ENCODE measurements at places on chromosomes 13 and 19. TPM values are rescaled to one million over a fixed set of nuclear protein-coding genes. Genes with fewer than 3 reads are reported as not detected.
A peak's percentile ranks its signal among the peaks of the same experiment; 100 is the strongest.

GRCh38 chr13:46846726-46847125, 49.8 kb upstream of the ESD start:
- no peak for DNase-seq

Gene RNF225
- total RNA-seq, result not detected

DNA sequence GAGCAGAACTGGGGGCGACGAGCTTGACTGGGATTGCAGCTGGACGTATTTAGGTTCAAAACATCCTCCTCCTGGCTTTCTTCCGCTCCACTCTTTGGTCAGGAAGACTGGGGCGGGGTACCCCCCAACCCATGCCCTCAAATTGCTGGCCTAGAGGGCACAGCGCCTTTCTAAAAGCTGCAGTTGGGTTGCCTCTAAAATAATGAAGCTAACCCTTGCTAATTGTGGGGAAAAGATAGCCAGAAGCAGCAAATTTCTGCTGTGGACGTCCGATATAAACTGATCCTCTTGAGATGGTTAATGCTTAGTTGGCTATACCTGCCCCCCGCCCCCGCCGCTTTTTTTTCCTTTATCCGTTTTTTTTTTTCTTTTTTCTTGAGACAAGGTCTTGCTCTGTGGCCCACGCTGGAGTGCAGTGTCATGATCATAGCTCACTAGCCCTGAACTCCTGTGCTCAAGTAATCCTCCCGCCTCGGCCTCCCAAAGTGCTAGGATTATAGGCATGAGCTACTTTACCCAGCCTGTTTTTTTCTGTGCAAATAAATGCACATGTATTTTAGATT, 754 bp upstream of the CHERP start:
- DNase-seq, result no peak

GRCh38 chr13:74651121-74651520, 516.9 kb upstream of the KLF12 start:
- DNase-seq, result no peak

Gene PRKD2
- total RNA-seq, result 25.2 TPM

Gene C19orf44
- 11.3 TPM for total RNA-seq

- DNase-seq, result peak; percentile 50
These were observed 25.4 kb downstream of the HPN start for GRCh38 chr19:35066691-35067563.

DNA sequence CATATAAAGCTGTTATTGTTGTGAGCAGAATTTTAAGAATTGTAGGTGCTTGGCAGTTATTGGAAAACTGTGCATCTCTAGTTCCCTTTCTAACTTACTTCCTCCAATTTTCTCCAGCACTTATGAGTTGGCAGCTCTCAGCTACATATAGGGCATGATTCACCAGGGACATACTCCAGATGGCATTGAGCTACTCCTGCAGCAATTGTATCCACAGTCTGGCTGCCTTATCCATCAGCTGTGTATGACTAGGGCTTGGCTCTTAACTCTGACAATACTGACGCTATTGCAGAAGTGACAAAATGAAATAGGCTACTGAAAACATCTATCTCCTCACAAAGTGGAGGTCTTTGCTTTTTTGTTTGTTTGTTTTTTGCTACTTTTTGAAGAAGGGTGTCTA, 276.7 kb downstream of the POU4F1 start:
- no peak for DNase-seq

DNA sequence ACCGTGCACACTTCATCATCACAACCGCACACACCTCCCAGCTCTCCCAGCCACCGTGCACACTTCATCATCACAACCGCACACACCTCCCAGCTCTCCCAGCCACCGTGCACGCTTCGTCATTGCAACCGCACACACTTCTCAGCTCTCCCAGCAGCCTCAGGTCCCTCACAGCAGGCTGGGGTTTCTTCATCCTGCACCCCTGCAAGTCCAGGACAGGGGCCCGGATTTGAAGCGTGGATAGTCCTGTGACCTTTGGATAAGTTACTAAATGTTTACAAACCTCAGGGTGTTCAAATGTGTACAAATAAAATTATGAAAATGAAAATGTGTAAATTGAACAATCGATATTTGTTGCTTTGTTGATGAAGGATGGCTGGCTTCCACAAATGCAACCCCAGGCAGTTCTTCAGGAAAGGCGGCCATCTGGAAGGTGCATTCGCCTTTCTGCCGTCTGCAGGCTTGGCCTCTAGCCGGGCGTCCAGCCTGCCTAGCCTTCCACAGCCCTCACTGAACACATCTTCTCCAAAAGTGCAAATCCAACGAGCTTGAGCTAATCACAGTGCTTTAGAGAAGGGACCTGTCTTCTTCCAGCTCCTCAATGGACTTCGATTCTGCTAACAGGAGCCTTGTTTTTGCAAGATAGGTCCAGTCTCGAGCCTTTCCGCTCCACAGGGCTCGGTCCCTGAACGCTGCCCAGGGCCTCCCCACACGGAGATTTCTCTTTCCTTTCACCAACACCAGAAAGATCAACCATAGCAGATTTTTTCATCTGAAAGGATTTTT, 74.2 kb downstream of the SPACA7 start:
- DNase-seq, result no peak

Gene SBK2
- total RNA-seq, result 2.1 TPM

- DNase-seq, result peak; percentile 97
These were observed 86.2 kb upstream of the FRY start for GRCh38 chr13:31945202-31945961.

DNA sequence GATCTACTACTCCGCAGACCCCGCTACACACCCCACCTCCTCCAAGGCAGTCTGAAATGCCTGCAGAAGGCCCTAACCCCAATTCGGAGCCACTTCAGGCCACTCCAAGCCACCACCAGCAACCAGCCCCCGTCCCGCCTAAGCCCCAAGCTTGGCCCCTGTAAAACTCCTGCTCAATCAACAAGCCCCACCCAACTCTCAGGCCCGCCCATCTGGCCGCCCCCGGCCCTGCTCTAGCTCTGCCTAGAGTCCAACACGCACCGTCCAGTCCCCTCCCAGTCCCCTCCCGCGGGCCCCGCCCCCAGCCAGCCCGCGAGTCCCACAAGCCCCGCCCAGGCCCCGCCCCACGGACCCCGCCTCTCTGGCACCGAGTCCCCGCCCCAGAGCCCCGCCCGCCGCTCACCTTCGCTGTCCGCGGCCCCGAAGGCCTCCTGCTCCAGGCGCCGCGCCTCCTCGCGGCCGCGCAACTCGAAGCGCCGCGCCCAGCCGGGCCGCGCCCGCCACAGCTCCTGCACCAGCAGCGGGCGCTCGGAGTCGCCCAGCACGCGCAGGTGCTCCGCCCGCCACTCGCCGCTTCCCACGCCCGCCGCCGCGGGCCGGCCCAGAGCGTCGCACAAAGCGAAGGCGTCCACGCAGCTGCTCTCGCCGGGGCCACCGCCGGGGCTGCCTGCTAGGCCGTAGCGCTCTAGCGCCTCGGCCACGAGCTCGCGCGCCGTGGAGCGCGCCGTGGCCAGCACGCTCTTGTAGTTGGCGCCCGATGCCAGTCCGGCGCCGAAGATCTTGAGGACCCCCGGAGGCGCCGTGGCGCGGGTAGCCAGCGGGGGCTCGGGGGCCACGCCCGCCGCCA, 1.6 kb downstream of the RASIP1 start:
- peak; percentile 61 for DNase-seq

GRCh38 chr19:4977299-4978174, 8.6 kb downstream of the KDM4B start:
- DNase-seq, result peak; percentile 25

Gene SLC1A6
- total RNA-seq, result not detected

Gene ZNF98
- 0.55 TPM for total RNA-seq

DNA sequence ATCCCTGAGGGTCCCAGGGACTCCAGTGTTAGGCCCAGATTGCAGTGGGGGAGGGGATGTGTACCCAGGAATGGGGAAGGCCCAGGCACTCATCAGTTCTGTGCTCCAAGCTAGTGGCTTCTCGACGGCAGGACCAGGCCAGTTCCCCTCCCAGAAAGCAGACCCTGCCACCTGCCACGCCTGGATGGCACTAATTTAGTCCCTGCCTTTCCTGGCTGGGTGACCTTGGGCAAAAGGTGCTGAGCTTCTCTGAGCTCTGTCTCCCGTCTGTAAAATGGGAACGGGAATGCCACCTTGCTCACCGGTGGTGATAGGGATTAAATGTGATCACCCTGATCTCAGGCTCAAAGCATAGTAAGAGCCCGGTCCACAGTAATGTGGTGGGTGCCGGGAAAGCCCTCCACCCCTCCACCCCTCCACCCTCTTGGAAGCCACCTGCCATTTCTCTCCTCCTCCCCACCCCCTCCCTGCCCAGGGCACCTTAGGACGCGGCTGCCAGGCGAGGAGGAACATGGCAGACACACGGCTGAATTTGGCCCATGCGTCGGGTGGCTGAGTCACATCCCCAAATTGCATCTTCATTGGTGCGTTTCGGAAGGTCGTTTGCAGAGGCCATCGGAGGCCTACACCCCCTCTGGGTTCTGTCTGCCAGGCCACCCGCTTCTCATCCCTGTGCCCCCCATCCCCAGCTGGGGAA, 2.3 kb downstream of the KCNN1 start:
- DNase-seq, result no peak

DNA sequence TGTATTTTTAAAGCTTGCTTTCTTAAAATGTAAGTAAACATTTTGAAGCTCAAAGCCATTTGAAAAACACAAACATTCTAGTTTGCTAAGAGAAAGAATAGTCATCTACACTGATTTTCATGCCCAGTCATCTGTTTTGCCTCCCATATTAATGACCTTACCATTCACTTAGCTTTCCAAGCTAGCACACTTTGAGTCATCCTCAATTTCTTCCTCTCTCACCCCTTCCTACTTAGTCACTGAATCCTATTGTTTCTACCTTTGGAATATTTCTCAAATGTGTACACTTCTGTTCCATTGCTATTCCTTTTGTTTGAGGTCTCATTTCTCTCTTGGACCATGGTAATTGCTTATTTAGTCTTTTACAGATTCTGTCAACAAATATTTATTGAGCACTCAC, 7.3 kb upstream of the HS6ST3 start:
- peak; percentile 56 for DNase-seq

GRCh38 chr13:24671386-24672113, 8.7 kb upstream of the ATP12A start:
- DNase-seq, result peak; percentile 91

- peak; percentile 55 for DNase-seq
These were observed 66.9 kb downstream of the MICU2 start for GRCh38 chr13:21537105-21537504.

DNA sequence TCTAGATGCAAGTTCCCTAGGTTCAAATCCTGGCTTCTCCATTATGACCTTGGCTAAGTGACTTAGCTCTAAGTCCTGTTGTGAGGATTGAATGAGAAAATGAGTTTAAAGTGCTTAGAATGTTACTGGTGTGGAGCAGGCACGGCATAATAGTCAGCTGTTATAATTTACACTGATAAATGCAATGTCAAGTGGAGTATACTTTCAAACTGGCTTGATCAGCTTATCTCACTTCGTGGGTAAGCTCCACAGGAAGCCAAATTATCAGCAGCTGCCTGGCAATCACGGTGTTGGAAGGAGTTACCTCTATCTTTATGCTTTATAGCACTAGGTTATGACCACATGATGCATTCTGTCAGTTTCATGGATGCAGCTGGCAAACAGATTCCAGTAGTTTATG, 272.8 kb downstream of the OLFM4 start:
- no peak for DNase-seq

- no peak for DNase-seq
These were observed 199.7 kb upstream of the TSHZ3 start for GRCh38 chr19:31548941-31549340.

DNA sequence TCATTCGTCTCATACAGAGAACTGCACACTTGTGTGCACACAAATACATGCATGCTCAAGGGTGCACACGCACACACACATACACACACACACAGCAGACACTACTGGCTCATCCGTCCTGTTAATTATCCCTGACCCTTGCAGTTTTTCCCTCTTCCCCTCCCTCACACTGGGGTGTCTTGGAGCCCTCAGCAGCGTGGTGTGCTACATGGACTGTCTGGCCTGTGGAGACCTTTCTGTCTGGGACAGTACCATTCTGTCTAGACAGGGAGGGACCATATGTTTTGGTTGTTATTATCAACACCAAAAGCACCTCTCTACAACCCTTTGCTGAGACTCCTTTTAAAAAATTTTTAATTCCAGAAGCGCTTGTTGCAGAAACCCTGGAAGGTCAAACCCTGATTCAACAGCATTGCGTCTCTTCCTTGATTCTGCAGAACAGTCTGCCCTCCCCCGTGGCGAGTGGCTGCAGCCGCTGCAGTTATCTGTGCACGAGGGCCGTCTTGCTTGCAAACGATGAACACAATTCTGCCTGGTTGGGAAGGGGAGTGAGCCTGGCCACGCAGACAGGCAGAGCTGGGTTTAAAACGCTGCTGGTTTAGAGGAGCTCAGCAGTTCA, 374.0 kb downstream of the IRS2 start:
- DNase-seq, result peak; percentile 10

- no peak for DNase-seq
These were observed 31.3 kb upstream of the HOMER3 start for GRCh38 chr19:18972301-18972811.

- DNase-seq, result peak; percentile 7
These were observed 205.4 kb downstream of the PDS5B start for GRCh38 chr13:32791545-32792172.

DNA sequence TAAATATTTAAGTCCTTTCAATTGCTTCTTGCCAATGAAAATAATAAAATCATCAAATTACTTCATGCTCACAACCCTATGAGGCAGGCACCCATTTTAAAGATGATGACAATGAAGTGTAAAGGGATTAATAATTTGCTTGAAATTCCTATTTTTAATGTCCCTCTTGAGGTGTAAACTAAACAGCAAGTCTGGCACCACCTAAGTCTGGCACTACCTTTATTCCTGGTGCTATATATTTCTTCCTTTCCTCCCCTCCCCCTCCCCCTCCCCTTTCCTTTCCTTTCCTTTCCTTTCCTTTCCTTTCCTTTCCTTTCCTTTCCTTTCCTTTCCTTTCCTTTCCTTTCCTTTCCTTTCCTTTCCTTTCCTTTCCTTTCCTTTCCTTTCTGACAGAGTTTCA, 42.2 kb downstream of the FLT1 start:
- no peak for DNase-seq

Gene SLC25A23
- total RNA-seq, result 53.0 TPM

DNA sequence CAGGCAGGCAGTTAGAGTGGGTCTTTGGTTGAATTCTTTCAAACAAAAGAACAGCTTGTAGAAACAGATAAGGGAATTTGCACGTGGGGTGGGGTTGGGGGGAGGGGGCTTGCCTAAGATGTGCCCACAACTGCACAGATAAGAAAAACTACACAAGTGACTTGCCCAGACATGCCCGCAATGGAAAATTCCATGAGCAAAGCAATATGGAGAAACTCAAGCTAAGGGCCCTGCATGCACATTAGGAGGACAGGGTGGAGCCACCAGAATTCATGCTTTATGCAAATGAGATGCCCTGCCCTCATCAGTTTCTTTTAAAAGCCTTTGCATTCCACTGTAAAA, 755.6 kb upstream of the MIR17HG start:
- DNase-seq, result no peak
